Muscle of arm (tissue), 14 donors: ENCODE measurements at places on chromosomes 7 and 10.

DNA sequence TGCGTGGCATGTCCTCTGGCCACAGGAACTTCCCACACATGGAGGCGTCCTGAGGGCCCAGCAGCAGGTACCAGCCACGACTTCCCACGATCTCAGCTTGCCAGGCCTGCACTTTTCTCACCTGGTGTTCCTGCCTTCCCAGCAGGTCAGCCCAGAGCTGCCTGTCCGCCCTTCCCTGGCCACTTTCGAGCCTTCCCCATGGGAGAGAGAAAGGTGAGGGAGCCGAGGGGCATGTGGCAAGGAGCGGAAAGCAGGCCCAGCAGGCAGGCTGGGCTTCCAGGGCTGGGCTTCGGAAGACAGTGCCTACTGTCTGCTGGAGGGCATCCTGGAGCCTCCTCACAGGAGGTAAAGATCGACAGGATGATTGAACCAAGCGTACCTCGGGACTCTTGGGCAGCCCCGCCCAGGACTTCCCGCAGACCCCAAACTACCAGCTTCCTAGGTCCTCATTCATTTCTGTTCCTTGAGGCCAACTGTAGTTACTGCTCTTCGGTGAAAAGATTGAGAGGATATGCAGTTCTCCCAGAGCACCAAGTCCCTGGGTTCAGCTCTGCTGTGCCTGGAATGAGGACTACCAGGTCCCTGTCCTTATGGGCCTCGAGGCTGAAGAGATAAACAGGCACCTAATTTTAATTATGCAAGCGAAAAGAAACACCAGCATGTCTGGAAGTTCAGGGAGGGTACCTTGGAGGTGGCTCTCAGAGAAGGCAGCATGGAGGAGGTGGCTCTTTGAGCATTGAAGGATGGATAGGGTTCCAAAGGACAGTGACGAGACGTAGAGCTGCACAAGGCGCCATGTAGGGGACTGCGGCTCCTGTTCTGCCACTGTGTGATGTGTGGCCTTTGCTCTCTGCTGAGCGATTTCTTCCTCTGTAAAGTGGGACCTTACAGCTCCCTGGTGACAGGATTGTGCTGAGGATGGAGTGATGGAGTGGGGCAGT lies 87.8 kb downstream of the ZMIZ1 start:
- DNase-seq: no peak

DNA sequence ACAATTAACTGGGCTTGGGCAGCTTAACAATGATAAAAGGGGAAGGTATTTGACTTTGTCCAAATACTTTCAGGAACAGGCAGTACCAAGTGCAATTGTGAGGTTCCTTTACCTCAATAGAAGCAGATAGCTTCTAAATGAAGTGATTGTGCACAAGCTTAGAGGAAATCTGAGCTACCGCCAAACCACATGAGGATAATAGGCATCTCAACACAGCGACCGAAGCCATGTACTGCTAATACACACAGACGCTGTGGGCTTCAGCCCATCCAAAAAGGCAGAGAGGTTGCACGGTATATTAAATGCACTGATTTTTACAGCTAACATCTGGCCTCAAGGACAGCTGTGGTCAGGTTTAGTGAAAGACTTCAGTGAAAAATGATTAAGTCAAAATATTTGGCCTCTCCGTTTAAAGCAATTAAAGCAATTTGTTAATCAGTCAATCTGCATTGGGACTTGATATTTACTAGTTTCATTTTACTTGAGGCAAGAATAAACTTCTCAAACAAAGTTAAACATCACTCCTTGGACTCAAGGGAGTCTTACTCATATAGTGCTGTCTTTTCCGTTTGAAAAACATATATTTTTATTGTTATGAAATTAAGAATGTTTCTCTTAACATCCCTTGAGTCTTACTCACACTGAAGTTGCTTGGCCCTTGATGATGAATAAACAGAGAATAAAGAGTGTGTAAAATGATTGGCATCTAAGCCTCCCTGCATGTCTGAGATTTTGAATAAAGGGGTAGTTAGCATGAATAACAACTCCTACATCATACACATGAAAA lies 306.3 kb downstream of the C7orf25 start:
- DNase-seq: peak; percentile 40

- DNase-seq: peak; percentile 34
Observed at GRCh38 chr10:122029499-122030199, 40.7 kb downstream of the TACC2 start.

DNA sequence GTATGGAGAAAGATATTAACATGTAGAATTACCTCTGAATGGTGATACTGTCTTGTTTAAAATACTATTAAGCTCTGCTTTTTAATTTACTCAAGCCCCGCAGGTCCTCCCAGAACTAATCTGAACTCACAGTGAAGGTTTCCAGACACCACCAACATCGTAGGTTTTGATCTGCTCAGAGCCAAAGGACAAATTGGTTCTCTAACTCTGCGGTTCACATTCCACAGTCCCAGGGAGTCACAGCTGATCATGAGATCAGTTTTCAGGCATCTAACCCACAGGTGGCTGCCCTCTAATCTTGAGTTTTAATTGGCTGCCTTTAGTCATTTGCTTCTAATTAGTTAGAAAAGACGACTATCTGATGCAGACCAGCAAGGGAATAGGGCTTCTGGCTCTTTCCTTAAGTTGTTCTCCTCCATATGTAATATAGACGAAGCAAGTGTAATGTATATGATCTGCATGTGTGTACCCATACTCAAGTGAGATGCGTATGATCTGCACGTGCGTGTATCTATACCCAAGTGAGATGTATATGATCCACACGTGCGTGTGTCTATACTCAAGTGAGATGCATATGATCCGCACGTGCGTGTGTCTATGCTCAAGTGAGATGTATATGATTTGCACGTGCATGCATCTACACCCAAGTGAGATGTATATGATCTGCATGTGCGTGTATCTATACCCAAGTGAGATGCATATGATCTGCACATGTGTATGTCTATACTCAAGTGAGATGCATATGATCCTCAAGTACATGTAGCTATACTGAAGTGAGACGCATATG lies 331.5 kb upstream of the NPVF start:
- no peak for DNase-seq

- DNase-seq: no peak
Observed at GRCh38 chr7:41994746-41995110, 242.3 kb downstream of the GLI3 start.

DNA sequence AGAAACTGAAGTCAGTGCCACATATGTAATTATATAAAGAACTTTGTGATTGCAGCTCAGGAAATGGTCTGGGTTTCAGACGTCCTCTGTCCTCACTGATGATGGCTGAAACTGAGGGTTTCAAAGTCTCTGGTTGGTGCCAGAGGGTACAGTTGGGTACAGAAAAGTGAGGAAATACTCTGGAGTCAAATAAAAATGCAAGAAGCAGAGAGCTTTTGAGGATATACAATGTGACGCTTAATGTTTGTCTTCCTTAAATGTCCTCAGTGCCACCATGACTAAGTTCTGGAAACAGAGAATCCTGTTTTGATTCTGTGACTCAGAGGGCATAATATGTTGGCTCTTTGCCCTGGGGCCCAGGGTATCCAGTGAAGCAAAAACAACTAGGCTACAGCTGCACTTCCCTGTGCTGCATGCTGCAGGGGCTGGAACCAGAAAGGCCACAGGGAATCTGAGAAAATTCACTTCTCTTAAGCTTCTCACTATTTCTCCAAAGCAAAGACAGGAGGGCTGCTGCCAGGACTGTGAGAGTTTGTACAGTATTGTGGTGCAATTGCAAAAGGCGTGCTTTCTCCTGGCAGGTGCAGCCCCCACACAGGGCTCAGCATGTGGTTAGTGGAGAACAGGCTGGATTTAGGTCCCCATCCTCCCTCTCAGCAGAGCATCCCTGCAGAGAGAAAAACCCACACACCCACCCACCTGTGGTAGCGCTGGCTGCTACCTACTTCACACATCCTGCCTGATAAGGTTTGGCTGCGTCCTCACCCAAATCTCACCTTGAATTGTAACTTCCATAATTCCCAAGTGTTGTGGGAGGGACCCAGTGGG lies 169.5 kb upstream of the SVIL start:
- DNase-seq: no peak

GRCh38 chr10:15015451-15015850 lies 28.3 kb upstream of the OLAH start:
- no peak for DNase-seq

- no peak for DNase-seq
Observed at GRCh38 chr7:147670759-147671158, 919.8 kb upstream of the C7orf33 start.

DNA sequence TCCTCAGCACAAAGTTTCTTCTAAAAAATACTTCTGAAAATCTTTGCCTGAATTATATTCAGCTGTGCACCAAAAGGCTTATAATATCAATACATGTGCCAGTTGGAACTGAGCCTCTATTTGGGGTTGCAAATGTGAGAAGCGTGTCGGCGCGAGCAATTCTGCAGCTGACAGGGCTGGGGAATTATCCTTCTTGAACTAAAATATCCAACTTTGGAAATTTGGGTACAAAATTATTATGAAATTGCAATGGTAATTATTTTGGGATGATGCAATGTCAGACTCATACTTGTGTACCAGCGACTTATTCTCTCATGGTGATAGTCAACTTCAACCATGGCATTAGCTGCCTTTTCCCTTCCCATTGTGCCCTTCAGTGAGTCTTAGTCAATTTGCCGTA lies 507.0 kb upstream of the KLF6 start:
- DNase-seq: peak; percentile 86

GRCh38 chr7:131835141-131835540 lies 278.7 kb upstream of the PODXL start:
- no peak for DNase-seq

DNA sequence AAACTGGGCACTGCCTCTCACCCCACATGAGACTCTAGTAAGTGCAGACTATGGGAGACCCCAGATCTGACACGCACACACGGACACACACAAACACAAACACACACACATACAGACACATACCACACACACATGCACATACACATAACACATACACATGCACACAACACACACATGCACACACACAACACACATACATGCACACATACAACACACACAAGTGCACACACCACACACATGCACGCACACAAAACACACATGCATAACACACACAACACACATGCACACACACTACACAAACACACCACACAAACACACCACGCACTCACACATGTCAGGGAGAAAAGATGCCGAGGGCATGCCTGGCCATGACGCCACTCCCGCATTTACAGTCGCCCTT lies 205.5 kb downstream of the TYW1B start:
- DNase-seq: no peak

- no peak for DNase-seq
Observed at GRCh38 chr10:131216681-131217230, 94.8 kb downstream of the TCERG1L start.

- DNase-seq: no peak
Observed at GRCh38 chr7:142711746-142712616, 37.3 kb upstream of the PRSS1 start.

GRCh38 chr7:143258831-143259230 lies 4.4 kb upstream of the GSTK1 start:
- no peak for DNase-seq

- DNase-seq: no peak
Observed at GRCh38 chr7:99292127-99292526, 19.5 kb downstream of the MYH16 start.

GRCh38 chr7:156058248-156058647 lies 246.0 kb upstream of the SHH start:
- no peak for DNase-seq

GRCh38 chr7:93890041-93890463 lies 501 bp downstream of the TFPI2 start:
- peak; percentile 26 for DNase-seq

DNA sequence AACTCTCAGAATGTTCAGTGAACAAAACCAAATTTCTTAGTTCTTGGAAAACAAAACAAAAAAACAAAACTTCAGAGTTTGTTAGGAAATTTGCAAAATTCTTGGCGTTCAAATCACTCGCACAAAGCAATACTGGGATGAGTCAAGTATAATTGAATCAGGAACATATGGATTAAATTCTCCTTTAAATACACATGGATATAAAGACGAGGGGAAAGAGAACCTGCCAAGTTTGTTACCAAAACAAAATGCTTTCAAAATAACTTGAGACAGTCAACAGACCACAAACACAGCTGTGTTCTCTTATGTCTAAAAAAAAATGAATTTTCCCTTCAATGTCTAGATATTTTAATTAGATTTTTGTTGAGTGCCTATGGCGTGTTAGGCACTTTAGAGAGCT lies 93.5 kb upstream of the MPP7 start:
- peak; percentile 47 for DNase-seq

DNA sequence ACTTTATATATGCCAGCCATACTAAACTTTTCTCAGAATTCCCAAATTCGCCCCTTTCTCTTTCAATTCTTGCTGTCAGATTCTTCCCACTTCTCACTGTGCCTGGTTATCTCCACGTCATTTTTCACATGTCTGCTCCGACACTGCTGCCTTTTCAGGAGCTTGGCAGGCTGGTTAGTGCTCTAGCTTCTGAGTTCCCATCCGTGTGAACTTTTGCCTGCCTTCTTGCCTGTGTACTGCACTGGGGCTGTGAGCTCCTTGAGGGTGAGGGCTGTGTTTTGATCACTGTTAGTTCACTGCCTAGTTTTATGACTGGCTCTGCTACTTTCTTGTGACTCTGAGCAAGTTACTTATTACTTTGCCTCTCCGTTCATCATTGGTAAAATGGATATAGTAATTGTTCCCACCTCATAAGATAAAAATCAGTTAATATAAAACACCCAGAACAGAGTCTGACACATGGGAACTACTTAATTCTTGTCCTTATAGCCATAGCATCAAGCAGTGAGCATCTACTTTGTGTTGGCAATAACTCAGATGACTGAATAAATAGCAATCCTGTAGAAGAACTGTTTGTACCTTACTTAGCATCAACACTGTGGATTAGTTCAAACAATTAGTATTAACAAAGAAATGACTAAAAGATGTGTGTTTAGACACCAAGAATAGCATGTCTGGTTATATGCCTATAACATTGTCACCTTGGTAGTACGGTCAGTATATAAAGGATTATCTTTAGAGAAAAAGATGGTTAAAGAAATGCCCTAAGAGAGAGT lies 5.5 kb downstream of the GSTO1 start:
- no peak for DNase-seq

GRCh38 chr7:119197877-119198527 lies 973.5 kb downstream of the ANKRD7 start:
- DNase-seq: peak; percentile 3

GRCh38 chr7:17680026-17680425 lies 260.3 kb downstream of the SNX13 start:
- no peak for DNase-seq

GRCh38 chr7:16905300-16906044 lies 23.7 kb upstream of the AGR3 start:
- no peak for DNase-seq

- DNase-seq: no peak
Observed at GRCh38 chr10:16809074-16809718, 8.0 kb downstream of the RSU1 start.

DNA sequence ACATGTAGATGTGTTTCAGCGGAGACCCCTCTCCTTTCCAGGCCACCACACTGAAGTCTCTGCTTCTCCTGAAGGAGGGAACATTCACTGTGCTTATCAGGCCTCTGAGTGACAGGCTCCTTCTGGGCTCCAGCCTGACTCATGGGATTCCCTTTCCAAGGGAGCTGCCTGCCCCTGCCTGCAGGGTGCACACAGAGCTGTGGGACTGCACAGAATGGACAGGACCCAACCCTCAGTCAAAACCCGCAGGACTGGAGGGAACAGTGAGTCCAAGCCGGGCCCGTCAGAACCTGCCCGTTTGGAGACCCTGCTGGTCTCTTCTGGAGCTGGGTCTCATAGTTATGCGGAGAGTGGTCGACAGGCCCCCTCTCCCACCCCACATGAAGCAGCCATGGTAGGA lies 32.6 kb downstream of the PLAC9 start:
- DNase-seq: no peak

- no peak for DNase-seq
Observed at GRCh38 chr7:128129224-128129864, 98.1 kb upstream of the LRRC4 start.
